Tracheal epithelial cell (primary cell): ENCODE measurements at places on chromosomes 2 and 18. TPM values are rescaled to one million over a fixed set of nuclear protein-coding genes. Genes with fewer than 3 reads are reported as not detected.

The CAPN14 gene
- total RNA-seq: 2.2 and 6.8 TPM in 2 replicates

The COL3A1 gene
- total RNA-seq: 0.43 and 2.7 TPM in 2 replicates

The SLC66A3 gene
- 40.5 and 44.1 TPM in 2 replicates for total RNA-seq

The CKAP2L gene
- 0.21 and 0.48 TPM in 2 replicates for total RNA-seq

The CELF4 gene
- total RNA-seq: not detected in 2 replicates

The SERPINB12 gene
- 0.43 and 0.48 TPM in 2 replicates for total RNA-seq

The AQP12B gene
- not detected in 2 replicates for total RNA-seq

The ING5 gene
- total RNA-seq: 16.4 TPM in 2 replicates

The ZSWIM2 gene
- not detected in 2 replicates for total RNA-seq

The ACOXL gene
- 0.24 TPM in 1 of 2 replicates, not detected in the other for total RNA-seq

The MAP3K19 gene
- under 0.01 TPM in 1 of 2 replicates, not detected in the other for total RNA-seq

The NEUROD1 gene
- not detected in 2 replicates for total RNA-seq

The CSRNP3 gene
- total RNA-seq: 0.43 and 0.48 TPM in 2 replicates

The LTBP1 gene
- total RNA-seq: 6.0 and 23.4 TPM in 2 replicates

The C2orf15 gene
- total RNA-seq: 1.7 TPM in 1 of 2 replicates, not detected in the other

The SRD5A2 gene
- not detected in 2 replicates for total RNA-seq

The CRYGC gene
- total RNA-seq: not detected in 2 replicates

The IL36RN gene
- total RNA-seq: 1.1 and 8.4 TPM in 2 replicates

The CIB4 gene
- not detected in 2 replicates for total RNA-seq

The MEX3C gene
- 41.6 and 64.3 TPM in 2 replicates for total RNA-seq

The ZBTB14 gene
- 6.5 and 10.9 TPM in 2 replicates for total RNA-seq

The SCN9A gene
- total RNA-seq: 2.4 and 3.6 TPM in 2 replicates

The CFC1 gene
- total RNA-seq: not detected in 2 replicates

The POTEI gene
- not detected in 2 replicates for total RNA-seq

The HAT1 gene
- total RNA-seq: 23.1 and 25.8 TPM in 2 replicates

The ASXL2 gene
- 5.8 and 8.5 TPM in 2 replicates for total RNA-seq

The SLC14A1 gene
- total RNA-seq: not detected in 2 replicates

The HTRA2 gene
- total RNA-seq: 55.4 and 59.8 TPM in 2 replicates

The SCYGR4 gene
- total RNA-seq: not detected in 2 replicates

The NYAP2 gene
- total RNA-seq: under 0.01 TPM in 1 of 2 replicates, not detected in the other

The NLRC4 gene
- 0.21 TPM in 1 of 2 replicates, not detected in the other for total RNA-seq

The MC4R gene
- total RNA-seq: not detected in 2 replicates

The NGEF gene
- 0.21 and 0.96 TPM in 2 replicates for total RNA-seq

The RAB10 gene
- total RNA-seq: 178 and 182 TPM in 2 replicates

The KCNG2 gene
- total RNA-seq: not detected in 2 replicates

The TFPI gene
- 5.3 and 19.0 TPM in 2 replicates for total RNA-seq

The UGT1A5 gene
- total RNA-seq: 0.24 TPM in 1 of 2 replicates, not detected in the other

The IL37 gene
- not detected in 2 replicates for total RNA-seq

The ITSN2 gene
- 24.5 and 35.2 TPM in 2 replicates for total RNA-seq

The SP140 gene
- total RNA-seq: 0.48 TPM in 1 of 2 replicates, not detected in the other

The SLC16A14 gene
- 0.96 and 4.9 TPM in 2 replicates for total RNA-seq

The RNF152 gene
- total RNA-seq: 31.6 and 35.8 TPM in 2 replicates

The ASXL3 gene
- total RNA-seq: under 0.01 and 0.72 TPM in 2 replicates

The RESP18 gene
- not detected in 2 replicates for total RNA-seq

The SERPINB11 gene
- total RNA-seq: not detected in 2 replicates

The B3GNT7 gene
- total RNA-seq: 0.21 and 1.7 TPM in 2 replicates

The ADGRF3 gene
- total RNA-seq: not detected in 2 replicates

The NPPC gene
- 0.24 TPM in 1 of 2 replicates, not detected in the other for total RNA-seq

The TRAPPC12 gene
- 59.5 and 60.5 TPM in 2 replicates for total RNA-seq

The RPRM gene
- not detected in 2 replicates for total RNA-seq

The IL36B gene
- not detected in 2 replicates for total RNA-seq

The REG1B gene
- total RNA-seq: not detected in 2 replicates

The POTEC gene
- total RNA-seq: not detected in 2 replicates

The REG3G gene
- total RNA-seq: not detected in 2 replicates
